DMS79 treated with DMSO at 0.1 percent for 48 hours (cell line): ENCODE measurements at places on chromosomes 4 and X.

- peak; percentile 35 for DNase-seq
Observed at GRCh38 chr4:105637408-105638176, 70.9 kb downstream of the INTS12 start.

DNA sequence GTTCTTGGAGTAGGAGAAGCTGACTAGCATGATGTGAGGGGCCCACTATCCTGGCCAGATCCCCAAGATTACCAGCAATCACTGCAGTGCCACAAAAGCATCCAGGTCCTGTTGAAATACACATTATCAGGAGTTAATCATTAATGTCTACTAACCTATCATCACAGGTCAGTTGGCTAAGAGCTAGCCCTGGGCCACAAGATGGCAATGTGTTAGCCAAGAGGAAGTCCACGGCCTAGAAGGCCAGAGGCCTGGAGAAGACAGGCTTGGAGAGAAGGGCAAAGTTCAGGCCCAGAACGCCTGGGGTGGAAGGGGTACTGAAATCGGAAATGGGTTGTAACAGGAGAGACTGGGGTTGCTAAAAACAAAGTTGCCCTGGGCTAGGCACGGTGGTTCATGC lies 19.9 kb upstream of the KIAA1210 start:
- no peak for DNase-seq

GRCh38 chr4:183118585-183118984 lies 19.5 kb downstream of the WWC2 start:
- no peak for DNase-seq

- no peak for DNase-seq
Observed at GRCh38 chr4:70802928-70803580, 36.6 kb downstream of the GRSF1 start.

GRCh38 chr4:16224264-16225166 lies 1.8 kb downstream of the TAPT1 start:
- DNase-seq = peak; percentile 7

DNA sequence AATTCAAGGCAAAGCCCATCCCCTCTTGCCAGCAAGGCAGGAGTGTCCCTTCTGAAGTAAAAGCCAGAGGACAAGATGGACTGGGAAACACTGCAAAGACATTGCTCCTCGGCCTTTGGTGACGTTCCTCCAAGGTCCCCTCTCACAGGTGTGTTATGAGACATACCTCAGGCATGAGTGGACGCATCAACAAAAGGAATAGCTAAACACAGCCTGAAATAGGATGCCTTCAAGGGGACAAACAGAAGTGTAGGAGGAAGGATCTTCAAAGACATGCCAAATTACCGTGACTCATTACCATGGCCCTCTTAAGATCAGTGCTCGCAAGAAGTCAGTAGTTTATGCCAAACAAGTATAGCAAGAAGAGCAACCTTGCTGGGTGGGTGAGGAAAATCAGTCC lies 6.0 kb upstream of the IDS start:
- peak; percentile 2 for DNase-seq

- DNase-seq = no peak
Observed at GRCh38 chrX:129125122-129125914, 398.0 kb downstream of the SMARCA1 start.
